Naive thymus-derived CD4-positive, alpha-beta T cell (primary cell): ENCODE measurements at places on chromosomes 6 and 20. TPM values are rescaled to one million over a fixed set of nuclear protein-coding genes. Genes with fewer than 3 reads are reported as not detected.

OR12D3 gene
- not detected for total RNA-seq

CASS4 gene
- 14.3 TPM for total RNA-seq

SHLD1 gene
- 13.2 TPM for total RNA-seq

GRCh38 chr20:45337367-45338120 lies 10.7 kb downstream of the SDC4 start:
- H3K4me1 ChIP-seq, result no peaks in the 10 kb centered on the region
- no peak overlapping the region for H3K4me3 ChIP-seq
- no peak overlapping the region for H3K27ac ChIP-seq
- H3K27me3 ChIP-seq, result no peaks in the 10 kb centered on the region
- no peak for DNase-seq

GRCh38 chr6:14771016-14771415 lies 474.9 kb upstream of the JARID2 start:
- H3K4me3 ChIP-seq, result no peak overlapping the region
- H3K27me3 ChIP-seq, result no peaks in the 10 kb centered on the region
- no peak overlapping the region for H3K27ac ChIP-seq
- DNase-seq, result no peak
- no peaks in the 10 kb centered on the region for H3K4me1 ChIP-seq

- no peak for DNase-seq
- H3K36me3 ChIP-seq, result peaks cover 53% of the 10 kb centered on the region
- no peaks in the 10 kb centered on the region for H3K4me1 ChIP-seq
- no peak overlapping the region for H3K27ac ChIP-seq
- no peaks in the 10 kb centered on the region for H3K27me3 ChIP-seq
- H3K4me3 ChIP-seq, result no peak overlapping the region
Observed at GRCh38 chr20:33709398-33709797, 10.7 kb downstream of the PXMP4 start.

GRCh38 chr6:88843040-88843439 lies 120.4 kb downstream of the RNGTT start:
- no peak overlapping the region for H3K4me3 ChIP-seq
- no peaks in the 10 kb centered on the region for H3K36me3 ChIP-seq
- no peak for DNase-seq
- H3K4me1 ChIP-seq, result no peaks in the 10 kb centered on the region
- H3K27ac ChIP-seq, result no peak overlapping the region
- no peaks in the 10 kb centered on the region for H3K27me3 ChIP-seq

DNA sequence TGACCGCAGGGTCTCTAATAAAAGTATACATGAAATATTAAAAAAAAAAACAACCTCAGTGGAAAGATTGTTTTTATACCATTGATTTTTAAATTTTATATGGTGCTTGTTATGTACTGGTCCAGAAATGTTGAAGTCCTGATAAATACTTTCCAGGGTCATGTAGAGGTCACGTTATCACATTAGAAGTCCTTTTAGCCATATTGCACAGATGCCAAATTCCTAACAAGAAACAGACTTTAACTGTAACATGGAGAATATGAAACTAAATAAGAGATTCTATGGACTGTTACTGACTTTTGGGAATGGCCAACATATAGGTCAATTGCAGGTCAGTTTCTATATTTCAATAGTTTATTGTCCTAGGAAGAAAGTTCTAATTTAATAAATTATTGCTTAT lies 89.0 kb downstream of the ADGRB3 start:
- no peaks in the 10 kb centered on the region for H3K36me3 ChIP-seq
- no peak for DNase-seq
- H3K4me3 ChIP-seq, result no peak overlapping the region
- no peak overlapping the region for H3K27ac ChIP-seq
- H3K27me3 ChIP-seq, result no peaks in the 10 kb centered on the region

DNA sequence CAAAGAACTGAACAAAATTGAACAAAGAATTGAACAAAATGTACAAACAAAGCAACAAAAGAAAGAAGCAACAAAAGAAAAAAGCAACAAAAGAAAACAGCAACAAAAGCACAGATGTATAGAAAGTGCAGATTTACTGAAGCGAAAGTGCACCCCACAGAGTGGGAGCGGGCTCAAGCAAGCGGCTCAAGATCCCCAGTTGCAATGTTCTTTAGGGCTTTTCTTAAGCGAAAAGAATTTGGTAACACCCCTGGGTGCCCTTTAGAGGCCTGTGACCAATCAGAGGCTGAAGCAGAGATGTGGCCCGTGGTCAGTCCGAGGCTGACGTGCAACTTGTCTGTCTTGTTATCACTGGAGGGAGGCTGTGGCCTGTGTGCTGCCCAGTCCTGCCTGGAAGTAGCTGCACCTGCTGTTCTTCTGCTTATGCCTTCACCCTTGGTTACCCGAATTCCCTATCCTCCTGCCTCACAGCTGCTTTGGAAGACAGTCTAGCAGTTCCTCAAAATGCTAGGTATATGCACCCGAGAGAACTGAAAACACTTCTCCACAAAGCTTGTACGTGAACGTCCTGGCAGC lies 13.2 kb upstream of the KIF25 start:
- H3K27ac ChIP-seq, result no peak overlapping the region
- no peaks in the 10 kb centered on the region for H3K4me1 ChIP-seq
- H3K27me3 ChIP-seq, result no peaks in the 10 kb centered on the region
- no peak overlapping the region for H3K4me3 ChIP-seq
- H3K36me3 ChIP-seq, result no peaks in the 10 kb centered on the region
- no peak for DNase-seq

GRCh38 chr6:29561606-29562181 lies 2.2 kb upstream of the UBD start:
- H3K27me3 ChIP-seq, result peaks cover 5% of the 10 kb centered on the region
- no peaks in the 10 kb centered on the region for H3K4me1 ChIP-seq
- H3K4me3 ChIP-seq, result no peak overlapping the region
- H3K36me3 ChIP-seq, result no peaks in the 10 kb centered on the region

- H3K27ac ChIP-seq, result no peak overlapping the region
- no peak overlapping the region for H3K4me3 ChIP-seq
- peak; percentile 45 for DNase-seq
Observed at GRCh38 chr6:18503593-18504231, 116.6 kb downstream of the RNF144B start.
